ENCODE measurements at places on chromosomes 1 and 21.

GRCh38 chr1:26284597-26285347 lies 4.9 kb downstream of the SH3BGRL3 start:
- DNase-seq, result peak; percentile 78

DNA sequence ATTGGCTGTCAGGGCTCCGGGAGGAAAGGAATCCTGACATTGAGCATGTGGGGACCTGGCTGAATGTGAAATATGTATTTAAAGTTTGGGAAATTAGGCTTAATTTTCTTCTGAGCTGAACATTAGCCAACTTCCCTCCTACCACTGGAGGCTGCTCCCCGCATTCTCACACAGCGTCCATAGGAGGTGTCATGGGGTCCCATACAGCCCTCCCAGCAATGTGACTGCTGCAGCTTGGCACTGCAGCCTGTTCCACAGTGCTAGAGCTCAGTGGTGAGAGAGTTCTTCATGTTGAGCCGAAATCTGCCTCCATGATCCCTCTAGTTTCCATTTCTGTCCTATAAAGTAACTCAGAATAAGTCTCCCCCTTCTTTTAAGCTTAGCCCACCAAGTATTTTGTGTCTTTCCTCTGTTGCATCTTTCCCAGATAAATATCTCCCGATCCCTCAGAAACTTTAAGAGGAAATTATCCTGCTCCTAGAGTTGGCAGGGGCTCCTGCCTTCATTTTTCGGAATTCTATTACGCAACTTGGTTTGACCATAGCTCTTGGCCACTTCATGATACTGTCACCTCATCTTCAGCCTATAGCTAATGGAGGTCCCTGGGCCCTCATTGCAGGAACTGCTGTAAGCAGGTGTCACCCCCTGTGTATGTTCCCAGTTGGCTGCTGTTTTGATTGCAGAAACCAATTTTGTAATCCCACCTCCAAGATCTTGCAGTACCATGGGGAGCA lies 2.0 kb downstream of the FCRL6 start:
- DNase-seq, result no peak

DNA sequence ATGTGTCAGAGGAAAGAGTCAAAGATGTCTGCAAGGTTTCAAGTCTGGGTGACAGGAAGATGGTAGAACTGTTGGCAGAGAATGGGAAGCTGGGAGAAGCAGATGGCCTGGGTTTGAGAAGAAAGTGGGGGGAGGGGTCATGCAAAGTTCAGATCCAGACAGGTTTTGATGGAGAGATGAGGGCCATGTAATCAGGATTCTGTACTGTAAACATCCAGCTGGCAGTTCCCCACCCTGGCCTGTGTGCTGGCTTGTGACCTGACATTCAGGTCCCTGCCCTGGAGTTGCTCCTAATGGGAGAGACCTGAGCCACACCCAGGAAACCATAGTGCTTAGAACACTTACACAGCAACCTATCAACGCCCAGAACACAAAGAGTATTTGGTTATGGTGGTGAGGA lies 15.6 kb upstream of the ETV3 start:
- no peak for DNase-seq

- no peak for DNase-seq
These were observed 2.8 kb downstream of the ITPKB start for GRCh38 chr1:226736001-226736907.

GRCh38 chr1:78385744-78386462 lies 104.9 kb upstream of the PTGFR start:
- no peak for DNase-seq

DNA sequence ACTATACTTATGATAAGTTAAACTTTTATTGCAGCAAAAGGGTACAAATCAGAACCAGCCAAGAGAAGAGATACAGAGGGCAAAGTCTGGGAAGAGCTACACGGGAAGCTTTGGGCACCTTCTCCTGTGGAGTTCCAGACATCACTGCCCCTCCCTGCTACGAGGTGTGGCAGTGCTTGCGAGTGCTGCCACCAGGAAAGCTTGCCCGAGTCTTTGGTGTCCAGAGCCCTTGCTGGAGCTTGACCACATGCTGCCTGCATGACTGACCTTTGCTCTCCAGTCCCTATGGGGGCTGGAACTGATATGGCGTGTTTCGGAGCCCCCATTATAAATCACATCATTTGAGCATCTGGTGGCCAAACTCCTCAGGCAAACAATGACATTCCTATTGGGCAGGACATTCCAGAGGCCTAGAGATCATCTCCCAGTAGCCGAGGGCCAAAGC lies 23.4 kb downstream of the PLEKHO1 start:
- DNase-seq, result no peak

GRCh38 chr1:12478612-12478985 lies 139.4 kb downstream of the DHRS3 start:
- DNase-seq, result no peak

DNA sequence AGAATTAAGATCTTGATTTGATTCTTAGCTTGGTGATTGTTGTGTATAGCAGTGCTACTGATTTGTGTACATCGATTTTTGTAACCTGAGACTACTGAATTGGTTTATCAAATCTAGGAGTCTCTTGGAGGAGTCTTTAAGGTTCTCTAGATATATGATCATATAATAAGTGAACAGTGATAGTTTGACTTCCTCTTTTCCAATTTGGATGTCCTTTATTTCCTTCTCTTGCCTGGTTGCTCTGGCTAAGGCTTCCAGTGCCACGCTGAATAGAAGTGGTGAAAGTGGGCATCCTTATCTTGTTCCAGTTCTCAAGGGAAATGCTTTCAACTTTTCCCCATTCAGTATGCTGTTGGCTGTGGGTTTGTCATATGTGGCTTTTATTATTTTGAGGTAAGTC lies 61.5 kb upstream of the LYST start:
- no peak for DNase-seq

- DNase-seq, result no peak
These were observed 585 bp downstream of the ADGRL4 start for GRCh38 chr1:79005945-79006344.

- no peak for DNase-seq
These were observed 15.5 kb upstream of the CNN3 start for GRCh38 chr1:94942171-94943128.

DNA sequence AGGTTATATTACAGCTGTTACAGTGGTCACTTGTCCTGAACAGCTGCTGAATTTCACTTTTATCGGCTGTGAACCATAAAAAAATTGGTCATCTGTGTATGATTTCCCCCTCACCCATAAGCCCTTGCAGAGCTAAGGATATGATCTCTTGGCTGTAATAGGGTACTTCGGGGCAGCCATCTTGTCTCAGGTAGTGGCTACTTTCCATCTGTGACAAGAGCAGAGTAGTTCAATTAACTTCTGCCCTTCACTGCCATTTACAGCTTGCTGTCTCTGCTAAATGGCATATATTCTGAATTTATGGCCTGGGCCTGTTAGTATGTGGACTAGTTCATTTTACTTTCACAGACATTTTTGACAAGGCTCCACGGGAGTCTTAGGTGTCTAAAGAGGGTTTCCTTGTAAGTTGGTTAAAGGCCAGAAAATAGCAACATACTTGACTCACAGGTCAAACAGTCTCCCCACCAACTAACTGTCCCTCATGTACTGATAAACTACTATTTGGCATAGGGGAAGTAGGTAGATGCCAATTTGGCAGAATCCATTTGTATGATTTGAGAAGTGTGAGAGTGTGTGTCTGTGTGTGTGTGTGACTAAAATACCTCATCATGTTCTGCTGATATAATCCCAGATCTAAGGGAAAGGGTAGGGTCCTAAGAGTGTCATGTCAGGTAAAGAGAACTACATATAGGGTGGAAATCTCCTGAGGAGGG lies 151.6 kb downstream of the KCTD3 start:
- no peak for DNase-seq

DNA sequence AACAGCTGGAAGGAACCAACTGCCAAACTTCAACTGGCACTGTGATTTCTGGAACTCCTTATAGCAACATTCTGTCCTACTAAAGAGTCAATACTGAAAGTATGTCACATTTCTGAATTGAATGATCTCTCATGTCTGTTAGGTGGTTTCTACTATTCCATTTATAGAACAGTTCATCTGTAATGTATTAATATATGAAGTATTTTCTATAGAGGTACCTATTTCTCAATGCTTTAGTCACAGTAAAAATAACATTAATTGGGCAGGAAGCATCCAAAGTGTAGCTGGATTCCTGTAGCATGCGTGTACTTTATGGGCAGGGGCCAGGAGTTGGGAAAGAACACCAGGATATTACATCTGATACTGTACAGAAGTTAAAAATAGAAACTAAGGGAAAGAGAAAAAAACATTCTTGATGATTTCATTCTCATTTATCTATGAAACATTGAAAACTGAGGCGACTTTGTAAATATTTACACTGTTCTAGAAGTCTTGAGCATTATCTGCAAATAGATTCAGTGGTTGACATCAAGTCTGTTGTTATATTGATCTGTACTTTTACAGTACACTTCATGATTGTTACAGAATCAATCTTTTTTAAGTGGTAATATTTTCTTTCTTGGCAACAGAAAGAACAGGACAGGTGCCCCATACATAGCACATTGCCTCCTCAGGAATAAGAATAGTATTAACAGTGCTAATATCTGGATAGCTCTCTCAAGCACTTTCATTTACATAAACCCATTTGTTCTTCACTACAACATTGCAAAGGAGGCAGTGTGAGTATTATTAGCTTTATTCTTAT lies 6.2 kb upstream of the ZNF281 start:
- no peak for DNase-seq

DNA sequence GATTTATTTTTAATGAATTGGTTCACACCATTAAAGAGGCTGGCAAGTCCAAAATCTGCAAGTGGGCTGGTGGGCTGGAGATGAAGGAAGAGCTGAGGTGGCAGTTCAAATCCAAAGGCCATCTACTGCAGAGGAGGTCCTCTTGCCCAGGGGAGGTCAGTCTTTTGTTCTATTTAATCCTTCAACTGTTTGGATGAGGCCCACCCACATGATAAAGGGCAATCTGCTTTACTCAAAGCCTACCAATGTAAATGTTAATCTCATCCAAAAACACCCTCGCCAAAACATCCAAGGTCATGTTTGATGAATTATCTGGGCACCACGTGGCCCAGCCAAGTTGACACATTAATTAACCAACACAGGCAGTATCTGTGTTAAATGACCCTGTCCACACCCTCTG lies 99.0 kb downstream of the RRAGC start:
- no peak for DNase-seq

DNA sequence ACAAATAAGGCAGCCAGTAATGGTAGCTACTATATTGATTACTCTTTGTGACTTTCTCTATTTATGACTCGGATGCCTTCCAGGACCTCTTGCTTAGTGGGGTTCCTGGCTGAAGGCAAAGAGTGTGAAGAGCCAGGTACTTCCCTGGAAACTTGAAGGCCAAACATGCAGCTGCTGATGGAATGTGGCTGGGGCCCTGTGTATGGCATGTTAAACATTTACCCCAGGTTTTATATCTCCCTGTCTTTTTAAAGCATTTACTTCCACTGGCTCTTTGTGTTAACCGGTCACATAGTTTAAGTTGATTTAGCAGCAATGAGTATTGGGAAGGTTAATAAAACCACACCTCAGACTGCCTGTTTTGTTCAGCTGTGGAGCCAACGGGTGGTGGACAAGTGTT lies 45.7 kb upstream of the PAXBP1 start:
- no peak for DNase-seq

- DNase-seq, result no peak
These were observed 20.2 kb downstream of the COLGALT2 start for GRCh38 chr1:184017306-184017705.

GRCh38 chr1:245489838-245490237 lies 335.1 kb downstream of the KIF26B start:
- no peak for DNase-seq

DNA sequence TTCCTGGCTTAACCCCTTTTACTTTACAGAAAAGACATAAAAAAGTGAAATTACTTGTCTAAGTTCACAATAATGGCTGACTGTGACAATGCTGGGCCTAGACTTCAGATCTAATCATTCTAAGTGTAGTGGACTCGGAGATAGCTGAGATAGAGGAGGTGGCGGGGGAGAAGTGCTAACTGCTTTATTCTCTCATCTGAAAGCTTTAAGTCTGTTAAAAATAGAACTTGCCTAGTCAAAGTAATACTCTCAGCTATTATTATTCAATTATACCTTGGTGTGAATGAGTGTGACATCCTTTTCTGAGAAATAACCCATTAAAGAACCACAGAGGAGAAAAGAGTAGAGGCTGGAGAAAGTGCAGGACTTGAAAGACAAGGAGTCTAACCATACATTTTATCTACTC lies 96.1 kb upstream of the OLIG2 start:
- no peak for DNase-seq

DNA sequence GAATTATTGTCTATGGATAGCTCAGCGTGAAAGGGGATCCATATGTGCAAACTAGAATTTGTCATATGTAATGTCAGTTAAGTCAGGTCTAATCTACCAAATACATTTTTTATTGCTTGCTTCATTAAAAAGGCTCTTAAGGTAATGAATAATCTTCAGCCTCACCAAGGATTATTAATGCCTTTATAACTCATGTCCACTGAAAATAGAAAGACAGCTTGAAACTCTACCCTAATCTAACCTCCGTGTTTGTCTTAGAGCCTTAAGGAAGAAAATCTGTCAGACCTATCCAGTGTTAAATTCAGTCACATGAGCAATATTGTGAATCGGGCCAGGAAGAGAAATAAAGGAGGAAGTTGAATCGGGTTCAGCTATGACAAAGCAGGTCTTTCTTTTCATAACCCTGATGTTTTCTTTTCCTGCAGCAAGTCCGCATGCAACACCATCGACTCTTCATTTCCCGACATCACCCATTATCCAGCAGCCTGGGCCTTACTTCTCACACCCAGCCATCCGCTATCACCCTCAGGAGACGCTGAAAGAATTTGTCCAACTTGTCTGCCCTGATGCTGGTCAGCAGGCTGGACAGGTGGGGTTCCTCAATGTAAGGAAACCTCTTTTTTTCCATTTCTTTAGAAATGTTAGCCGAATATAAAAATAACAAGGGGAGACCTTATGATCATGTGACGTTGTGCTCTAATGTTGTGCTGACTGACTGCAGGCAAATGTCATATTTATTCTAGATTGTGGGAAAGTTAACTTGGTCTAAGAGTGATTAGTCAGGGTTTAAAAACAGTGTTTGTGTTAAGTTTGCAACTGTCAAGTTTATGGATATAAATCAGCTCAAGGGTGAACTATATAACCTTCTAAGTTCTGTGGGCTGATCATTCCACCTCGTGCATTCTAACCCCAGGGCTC lies 321.0 kb downstream of the TM2D1 start:
- DNase-seq, result no peak

- DNase-seq, result no peak
These were observed 20.3 kb upstream of the ARF1 start for GRCh38 chr1:228062085-228062791.

DNA sequence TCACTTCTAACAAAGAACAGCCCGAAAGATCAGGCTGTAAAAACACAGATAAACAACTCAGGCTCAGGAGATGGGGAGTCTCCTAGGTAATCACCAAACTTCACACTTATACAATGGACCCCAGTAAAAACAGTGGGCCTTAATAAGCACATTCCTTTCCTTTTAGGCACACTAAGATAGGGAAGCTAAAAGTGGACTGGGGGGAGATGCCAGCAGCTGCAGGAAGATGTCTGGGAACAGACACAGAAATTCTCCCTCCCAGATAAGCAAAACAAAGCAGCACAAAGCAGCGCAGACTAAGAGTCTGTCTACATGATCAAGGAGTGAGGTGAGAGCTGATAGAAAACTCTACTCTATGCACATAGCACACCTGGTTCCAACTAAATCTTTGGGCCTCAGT lies 29.0 kb upstream of the CTBS start:
- DNase-seq, result no peak

- no peak for DNase-seq
These were observed 10.9 kb upstream of the C4BPB start for GRCh38 chr1:207077470-207078377.
